Thymus (tissue), 14 donors: ENCODE measurements at places on chromosomes 3 and 15. TPM values are rescaled to one million over a fixed set of nuclear protein-coding genes. Genes with fewer than 3 reads are reported as not detected.

Gene TFDP2
- 230 TPM for total RNA-seq

Gene ROPN1
- total RNA-seq: 0.09 TPM

Gene MNS1
- total RNA-seq: 10.3 TPM

Gene ATP10A
- 2.4 TPM for total RNA-seq

Gene CILP
- total RNA-seq: 0.85 TPM

Gene CAMK2N2
- total RNA-seq: not detected

Gene RHCG
- 0.85 TPM for total RNA-seq

Gene PLA2G4F
- 2.1 TPM for total RNA-seq

Gene GABRR3
- 0.05 TPM for total RNA-seq

Gene CKMT1A
- 0.14 TPM for total RNA-seq

Gene KIF7
- total RNA-seq: 2.7 TPM

Gene ARHGAP31
- total RNA-seq: 8.2 TPM

Gene CA12
- total RNA-seq: 0.09 TPM

Gene THBS1
- total RNA-seq: 9.0 TPM
